DMS 273 treated with DMSO at 0.1 percent for 48 hours (cell line): ENCODE measurements at places on chromosomes 16 and 17.

DNA sequence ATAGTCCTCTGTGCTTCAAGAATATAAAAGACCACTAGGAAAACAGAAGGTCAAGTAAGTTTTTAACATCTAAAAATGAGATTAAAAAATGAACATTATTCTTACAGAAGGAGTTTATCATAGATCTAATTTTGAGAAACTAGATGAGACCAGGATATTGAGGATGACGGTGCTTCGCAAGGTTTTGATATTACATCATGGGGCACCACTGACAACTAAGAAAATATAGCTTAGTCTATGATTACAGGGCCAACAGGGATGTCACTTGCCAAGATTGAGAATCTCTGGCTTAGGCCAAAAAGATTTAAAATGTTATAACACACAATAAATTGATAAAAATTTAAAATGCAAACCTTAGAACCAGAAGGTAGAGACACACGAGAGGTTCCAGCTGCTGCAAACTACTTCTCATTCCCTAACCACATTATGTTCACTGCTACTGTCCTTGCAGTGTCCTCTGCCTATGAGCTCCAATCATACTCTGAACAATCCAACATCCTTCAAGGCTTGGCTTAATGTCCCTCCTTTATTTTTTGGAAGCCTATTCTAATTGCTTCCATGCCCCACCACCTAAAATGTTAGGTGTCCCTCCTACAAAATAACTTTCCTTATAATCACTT, 33.2 kb downstream of the USP32 start:
- DNase-seq = no peak

DNA sequence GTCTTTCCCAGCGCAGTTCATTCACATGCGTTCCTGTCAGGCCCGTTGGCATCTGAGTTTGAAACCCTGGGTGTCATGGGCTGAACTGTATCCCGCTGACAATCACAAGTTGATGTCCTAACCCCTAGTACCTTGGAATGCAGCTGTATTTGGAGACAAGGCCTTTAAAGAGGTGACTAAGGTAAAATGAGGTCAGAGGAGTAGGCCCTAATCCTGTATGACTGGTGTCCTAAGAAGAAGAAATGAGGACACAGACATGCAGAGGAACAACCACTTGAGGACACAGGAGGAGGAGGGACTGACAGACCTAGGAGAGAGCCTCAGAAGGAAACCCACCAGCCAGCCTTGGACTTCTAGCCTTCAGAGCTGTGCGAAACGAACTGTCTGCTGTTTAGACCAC, 33.1 kb downstream of the TRPV2 start:
- DNase-seq = no peak

DNA sequence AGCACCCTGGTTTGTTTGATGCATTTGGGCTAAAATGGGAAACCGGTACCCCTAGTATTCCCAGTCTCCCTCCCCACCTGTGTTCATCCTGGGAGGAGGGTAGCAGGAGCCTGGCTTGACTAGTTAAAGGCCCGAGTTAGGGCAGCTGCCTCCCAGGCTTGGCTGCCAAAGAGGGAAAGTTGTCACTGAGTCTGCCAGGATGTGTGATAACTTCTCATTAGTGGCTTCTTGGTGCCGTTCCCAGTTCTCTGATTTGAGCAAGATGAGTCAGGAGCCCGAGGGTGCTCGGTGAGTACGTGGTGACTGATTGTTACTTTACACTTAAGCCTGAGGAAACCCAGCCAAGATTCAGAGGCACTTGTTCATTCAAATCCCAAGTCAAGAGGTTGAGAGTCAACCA, 2.5 kb downstream of the KRT32 start:
- peak; percentile 10 for DNase-seq

GRCh38 chr17:48646183-48647102, 20.3 kb upstream of the HOXB9 start:
- no peak for DNase-seq

- DNase-seq = no peak
Observed at GRCh38 chr17:80689129-80689619, 144.5 kb downstream of the RPTOR start.

DNA sequence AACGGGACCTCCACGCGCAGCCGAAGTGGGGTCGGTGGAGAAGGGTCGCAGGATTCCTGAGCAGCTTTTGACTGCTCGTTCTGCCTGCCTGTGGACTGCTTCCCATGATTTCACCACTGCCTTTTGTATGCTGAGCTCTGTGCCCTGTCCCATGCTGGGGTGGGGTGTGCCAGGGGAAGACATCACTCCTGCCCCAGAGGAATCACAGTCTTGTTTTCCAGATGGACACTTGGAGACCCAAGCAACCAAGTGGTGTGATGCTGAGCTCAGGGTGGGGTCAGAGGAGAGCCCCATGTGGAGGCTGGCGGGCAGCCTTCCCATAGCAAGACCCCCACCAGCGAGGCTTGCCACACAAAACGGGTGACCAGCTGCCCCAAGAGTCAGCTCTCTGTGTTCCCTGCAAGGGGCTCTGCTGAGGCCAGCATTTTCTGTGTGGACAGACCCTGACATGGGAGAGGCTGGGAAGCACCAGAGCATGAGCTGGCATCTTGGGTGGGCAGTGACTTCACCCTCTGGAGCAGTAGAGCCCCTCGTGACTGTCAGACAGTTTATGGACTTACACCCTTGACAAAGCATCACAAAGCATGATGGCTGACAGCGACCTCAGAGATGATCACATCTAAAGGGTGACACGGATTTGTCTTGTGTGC, 111.9 kb downstream of the GNAO1 start:
- DNase-seq = no peak

- no peak for DNase-seq
Observed at GRCh38 chr16:85755929-85756768, 5.3 kb upstream of the C16orf74 start.

DNA sequence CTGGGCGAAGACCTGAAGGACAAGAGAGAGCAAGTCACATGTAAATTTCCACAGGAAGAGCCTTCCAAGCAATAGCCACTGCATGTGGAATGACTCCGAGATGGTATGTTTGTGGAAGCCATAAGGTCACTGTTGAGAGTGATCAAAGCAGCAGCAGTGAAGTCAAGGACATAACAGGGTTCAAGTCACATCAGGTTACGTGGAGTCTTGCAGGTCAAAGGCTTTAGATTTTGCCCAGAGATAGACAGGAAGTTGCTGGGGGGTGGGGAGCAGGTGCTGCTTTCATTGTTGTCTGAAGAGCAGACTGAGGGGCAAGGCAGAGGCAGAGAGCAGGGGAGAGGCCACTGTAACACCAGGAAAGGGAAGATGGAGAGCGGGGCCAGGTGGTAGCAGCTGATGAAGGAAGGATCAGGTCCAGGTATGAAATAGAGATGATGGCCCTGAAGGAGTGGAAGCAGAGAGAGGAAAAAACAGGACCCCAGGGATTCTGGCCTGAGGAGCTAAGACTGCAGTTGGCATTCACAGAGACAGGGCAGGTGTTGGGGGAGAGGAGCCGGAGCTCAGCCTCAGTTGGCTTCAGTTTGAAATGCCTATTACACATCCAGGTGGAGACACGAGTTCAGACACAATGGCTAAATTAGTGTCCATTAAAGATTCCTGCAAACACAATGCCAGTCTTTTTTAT, 129.3 kb upstream of the AXIN2 start:
- no peak for DNase-seq

GRCh38 chr17:43701318-43701743, 39.6 kb upstream of the MEOX1 start:
- no peak for DNase-seq

DNA sequence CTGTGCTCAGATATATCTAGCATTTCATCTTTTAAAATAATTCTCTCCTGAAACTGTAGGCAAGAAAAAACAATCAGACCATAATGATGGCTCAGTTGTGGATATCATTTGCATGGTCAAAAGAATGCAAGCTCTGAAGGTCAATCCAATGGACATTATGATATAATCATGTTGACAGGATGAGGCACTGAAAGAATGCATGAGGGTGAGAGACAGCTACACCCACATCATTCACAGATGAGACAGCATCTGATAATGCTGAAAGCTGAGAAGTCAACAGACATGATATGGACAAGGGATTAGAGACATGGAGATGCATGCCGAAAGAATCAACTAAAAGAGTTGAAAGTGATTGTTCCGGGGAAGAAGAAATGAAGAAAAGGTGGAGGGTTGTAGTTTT, 346.4 kb upstream of the CDH5 start:
- DNase-seq = no peak

GRCh38 chr16:21166561-21166961, 8.1 kb downstream of the LDAF1 start:
- DNase-seq = no peak

DNA sequence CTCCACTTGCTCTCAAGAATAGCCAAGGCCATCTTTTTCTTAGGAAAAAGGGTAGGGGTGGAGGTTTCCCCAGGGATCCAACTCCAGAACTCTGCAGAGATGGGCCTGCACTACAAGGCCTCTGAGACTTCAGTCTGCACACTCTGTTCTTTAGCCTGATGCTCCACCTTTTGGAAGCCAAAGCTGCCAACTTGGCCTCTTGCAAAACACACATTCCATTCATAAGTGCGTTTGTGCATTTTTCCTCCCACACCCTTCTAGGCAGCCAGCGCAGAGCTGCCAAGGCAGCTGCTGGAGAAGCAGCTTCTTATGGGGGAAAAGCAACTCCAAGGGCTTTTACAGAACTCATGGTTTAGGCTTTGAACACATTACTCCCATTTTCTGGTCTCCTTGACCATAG, 45.3 kb downstream of the REXO5 start:
- no peak for DNase-seq

- DNase-seq = no peak
Observed at GRCh38 chr17:76427501-76428231, 25.3 kb downstream of the UBE2O start.

DNA sequence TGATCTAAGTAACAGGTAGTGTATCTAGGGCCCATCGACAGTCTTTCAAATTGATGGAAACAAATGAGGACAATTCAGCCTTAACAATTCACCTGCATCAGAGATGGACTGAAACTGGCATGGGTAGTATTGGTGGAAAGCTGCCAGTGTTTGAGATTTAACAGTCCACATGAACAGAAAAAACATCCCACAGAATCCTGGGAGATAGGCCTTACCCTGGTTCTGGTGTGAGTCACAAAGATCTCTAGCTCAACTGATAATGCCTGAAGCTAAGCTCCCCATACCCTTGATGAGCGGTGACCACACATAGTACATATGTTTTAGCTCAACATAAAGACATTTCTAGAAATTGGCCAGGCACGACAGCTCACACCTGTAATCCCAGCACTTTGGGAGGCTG, 21.9 kb downstream of the CRK start:
- no peak for DNase-seq

DNA sequence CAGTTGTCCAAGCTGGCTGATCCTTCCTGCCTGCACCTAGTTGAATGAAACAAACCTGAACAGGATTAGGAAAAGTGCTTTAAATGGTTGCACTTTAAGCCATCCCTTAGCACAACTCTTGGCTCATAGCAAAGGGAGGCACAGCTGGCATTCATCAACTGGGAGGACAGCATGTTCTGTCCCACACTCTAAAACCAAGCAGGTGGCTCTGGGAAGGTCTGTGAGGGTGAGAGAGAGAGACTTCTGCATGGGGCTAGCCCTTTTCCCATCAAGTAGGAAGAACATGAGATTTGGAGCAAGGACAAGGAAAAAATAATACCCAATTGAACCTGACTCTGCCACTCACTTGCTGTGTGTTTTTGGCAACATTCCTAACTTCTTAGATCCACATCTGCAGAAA, 140.9 kb upstream of the CCL2 start:
- DNase-seq = no peak

- no peak for DNase-seq
Observed at GRCh38 chr16:17205279-17206211, 265.2 kb downstream of the XYLT1 start.
